ENCODE measurements at places on chromosomes 5 and 9.
A peak's percentile ranks its signal among the peaks of the same experiment; 100 is the strongest.

DNA sequence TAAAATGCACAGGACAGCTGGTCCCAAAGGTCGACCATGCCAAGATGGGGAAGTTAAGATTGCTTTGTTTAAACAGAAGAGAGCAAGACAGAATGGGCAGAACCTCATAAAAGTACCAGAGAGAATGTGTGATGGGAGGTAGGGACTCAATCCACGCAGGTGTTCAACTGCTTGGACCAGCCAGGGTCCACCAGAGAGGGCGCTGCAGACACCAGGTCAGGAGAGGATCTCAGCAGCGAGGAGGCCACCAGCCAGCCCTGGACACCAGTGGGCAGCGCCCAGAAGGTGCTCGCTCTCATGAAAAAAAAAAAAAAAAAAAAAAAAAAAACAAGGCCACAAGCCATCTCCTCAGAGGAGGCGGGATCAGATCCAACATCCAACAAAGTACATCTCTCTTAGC lies 81.8 kb downstream of the SHC3 start:
- peak; percentile 39 for DNase-seq

GRCh38 chr5:6216471-6217075 lies 161.8 kb downstream of the MED10 start:
- no peak for DNase-seq

GRCh38 chr5:120413686-120414085 lies 50.4 kb upstream of the PRR16 start:
- DNase-seq = no peak

DNA sequence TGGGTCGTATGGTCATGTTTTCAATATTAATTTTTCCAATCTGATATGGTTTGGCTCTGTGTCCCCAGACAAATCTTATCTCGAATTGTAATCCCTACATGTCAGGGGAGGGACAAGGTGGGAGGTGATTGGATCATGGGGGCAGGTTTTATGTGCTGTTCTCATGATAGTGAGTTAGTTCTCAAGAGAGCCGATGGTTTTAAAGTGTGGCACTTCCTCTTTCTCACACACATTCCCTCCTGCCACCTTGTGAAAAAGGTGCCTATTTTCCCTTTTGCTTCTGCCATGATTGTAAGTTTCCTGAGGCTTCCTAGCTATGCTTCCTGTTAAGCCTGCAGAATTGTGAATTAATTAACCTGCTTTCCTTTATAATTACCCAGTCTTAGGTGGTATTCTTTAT lies 309.1 kb upstream of the GRIN3A start:
- no peak for DNase-seq

DNA sequence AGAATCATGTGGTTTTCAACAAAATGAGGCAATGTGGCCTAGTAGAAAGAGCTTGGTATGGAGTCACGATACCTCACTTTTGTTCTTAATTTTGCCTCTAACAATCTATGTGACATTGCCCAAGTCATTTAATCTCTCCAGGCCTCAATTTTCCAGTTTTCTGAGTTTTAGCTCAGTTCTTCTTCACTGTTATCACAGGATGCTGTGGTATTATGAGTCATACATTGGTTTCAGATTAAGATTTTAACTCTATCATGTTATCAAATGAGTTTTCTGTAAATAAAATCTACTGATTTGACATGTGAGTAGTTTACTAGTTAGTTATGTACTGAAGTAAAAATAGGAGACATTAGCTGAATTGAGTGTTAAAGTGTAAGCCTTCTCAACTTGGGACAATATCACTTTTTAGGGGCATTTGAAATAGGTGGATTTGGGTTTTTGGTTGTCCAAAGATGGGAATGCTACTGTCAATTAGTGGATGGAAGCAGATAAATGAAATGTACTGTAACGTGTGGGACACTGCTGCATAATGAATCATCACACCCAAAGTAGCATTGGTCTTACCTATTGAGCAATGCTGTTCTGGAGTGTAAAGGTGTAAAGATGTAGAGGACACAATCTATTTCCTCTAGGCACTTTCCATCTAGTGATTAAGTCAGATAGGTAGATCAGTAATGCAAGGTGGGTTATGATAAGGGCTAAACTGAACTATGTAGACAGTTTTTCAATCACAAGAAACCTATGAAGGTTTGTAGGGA lies 73.3 kb downstream of the NNT start:
- no peak for DNase-seq

GRCh38 chr9:109344866-109345265 lies 24.0 kb upstream of the EPB41L4B start:
- DNase-seq = no peak

- DNase-seq = no peak
These were observed 53.7 kb downstream of the ZNF622 start for GRCh38 chr5:16411741-16412455.

GRCh38 chr5:109611061-109611460 lies 78.7 kb upstream of the MAN2A1 start:
- DNase-seq = no peak
